ENCODE measurements at places on chromosomes 3 and 15.

GRCh38 chr3:18357747-18358146 lies 67.4 kb downstream of the SATB1 start:
- DNase-seq: no peak

DNA sequence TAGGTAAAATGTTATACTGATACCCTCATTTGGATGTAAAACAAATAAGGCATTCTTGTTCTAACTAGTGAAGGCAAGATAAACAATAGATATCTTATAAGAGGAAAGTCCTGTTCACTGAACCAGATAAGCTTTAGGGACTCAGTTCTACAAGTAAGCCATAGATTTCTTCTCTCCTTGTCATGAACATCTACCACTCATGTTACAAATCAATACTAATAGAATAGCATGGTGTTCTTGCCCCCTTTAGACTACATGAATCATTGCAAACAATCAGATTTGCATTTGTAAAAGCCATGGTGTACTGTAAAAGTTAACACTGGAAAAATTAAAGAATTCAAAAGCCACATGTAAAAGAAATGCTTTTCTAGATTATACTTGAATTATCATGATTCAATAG lies 500.1 kb downstream of the NLGN1 start:
- DNase-seq: no peak

- DNase-seq: no peak
Measured at GRCh38 chr3:184812662-184813042, 686 bp downstream of the VPS8 start.

DNA sequence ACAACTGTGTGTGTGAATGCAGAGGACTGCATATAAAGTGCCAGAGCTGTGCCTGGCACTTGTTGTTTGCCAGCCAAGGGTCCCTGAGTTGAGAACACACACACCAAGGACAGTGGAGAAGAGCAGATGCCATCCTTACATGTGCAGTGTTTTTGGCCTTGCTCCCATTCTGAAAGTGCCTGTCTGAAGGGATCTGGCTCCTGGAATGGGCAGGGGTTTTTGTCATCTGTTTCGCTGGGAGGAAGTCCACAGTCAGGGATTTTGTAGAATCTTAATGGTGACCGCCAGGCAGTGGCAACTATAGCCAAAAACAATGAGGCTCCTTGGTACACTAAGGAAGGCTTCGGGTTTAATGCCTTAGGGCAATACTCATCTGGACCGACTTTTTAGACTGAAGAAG lies 63.7 kb downstream of the DUT start:
- no peak for DNase-seq

DNA sequence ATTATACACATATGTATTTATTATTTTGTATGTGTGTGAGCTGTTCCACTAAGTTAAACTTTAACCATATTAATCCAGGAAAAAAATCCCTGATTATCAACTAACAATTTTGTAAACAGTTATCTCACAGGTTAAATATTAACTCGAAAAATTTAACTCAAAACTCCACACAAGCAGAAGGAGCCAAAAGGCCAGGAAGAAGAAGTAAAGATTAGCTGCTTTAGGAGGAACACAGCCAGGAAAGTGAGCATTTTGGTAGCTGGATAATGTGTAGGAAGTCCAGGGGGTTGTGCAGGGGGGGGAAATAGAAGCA lies 425.0 kb downstream of the TIGIT start:
- no peak for DNase-seq

Measured in astrocyte (in vitro differentiated cells and primary cell).